ENCODE measurements at places on chromosomes 7 and 10. TPM values are rescaled to one million over a fixed set of nuclear protein-coding genes. Genes with fewer than 3 reads are reported as not detected.

Gene HOXA11
- 0.75 TPM for total RNA-seq

Gene HIBADH
- total RNA-seq = 44.4 TPM

Gene CHRM2
- total RNA-seq = not detected

Gene ADAMTS14
- 0.16 TPM for total RNA-seq

All from A549 treated with Mapracorat at 1 μM for 4 hours (cell line).